ENCODE measurements at places on chromosomes 2 and 18.
A peak's percentile ranks its signal among the peaks of the same experiment; 100 is the strongest.

DNA sequence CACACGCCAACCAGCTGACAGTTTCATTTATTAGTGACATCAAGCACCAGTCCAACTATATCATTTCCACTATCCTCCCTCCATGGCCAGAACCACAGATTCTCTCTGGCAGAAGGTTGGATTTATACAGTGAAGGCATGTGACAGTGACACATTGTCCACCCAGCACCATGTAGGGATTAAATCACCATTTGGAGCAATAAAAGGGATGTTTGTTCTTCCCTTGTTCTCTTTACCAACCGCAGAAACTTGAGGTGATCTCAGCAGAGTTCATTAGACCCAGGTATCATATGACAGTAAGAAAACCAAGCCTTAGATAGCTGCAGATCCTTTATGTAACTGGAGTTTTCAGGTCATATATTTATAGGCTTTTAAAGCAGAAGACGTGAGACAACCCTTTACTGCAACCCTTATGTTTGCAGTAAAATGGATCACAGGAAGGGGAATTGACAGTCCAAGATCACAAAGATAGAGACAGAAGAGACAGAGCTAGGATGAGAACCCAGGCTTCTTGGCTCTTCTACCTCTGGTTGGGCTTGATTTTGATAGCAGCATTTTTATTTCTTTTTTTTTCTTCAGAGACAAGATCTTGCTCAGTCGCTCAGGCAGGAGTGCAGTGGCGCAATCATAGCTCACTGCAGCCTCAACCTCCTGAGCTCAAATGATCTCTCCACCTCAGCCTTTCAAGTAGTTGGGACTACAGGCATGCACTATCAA lies 80.1 kb downstream of the XDH start:
- DNase-seq: no peak

DNA sequence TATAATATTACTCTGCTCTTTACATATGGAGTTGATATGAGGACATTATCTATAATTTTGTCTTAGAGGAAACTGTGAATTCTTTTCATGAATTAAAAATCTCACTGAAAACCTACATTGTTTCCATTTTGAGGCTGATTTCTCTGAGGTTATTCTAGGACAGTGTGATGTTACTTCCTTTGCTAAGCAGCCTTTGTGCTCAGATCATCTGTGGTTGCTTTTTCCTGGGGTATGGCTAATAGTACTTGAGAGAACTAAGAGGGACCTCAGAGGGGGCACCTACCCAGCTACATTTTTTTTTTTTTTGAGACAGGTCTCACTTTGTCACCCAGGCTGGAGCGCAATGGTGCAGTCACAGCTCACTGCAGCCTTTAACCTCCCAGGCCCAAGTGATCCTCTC lies 8.7 kb upstream of the MPP4 start:
- DNase-seq: no peak

- no peak for DNase-seq
These were observed 888.3 kb upstream of the CELF4 start for GRCh38 chr18:38453880-38454279.

GRCh38 chr18:1483385-1483784 lies 578.7 kb downstream of the ADCYAP1 start:
- no peak for DNase-seq

DNA sequence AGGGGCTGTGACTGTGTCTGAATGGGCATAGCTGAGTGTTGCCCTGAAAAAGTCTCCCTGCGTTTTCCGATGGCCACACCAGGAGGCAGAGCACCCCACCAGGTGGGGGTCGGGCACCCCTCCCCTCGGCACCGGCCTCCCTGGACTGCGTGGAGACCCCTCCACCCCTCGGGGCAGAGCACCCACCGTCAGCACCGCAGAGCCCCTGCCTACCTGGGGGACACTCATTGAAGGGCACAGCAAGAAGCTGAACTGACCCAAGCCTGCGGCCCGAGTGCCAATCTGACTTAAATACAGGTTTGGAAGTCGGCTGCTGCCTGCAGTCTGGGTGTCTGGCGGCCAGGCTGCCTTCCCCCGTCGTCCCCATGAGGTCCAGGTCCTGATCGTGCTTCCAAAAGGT lies 69.9 kb downstream of the KCNG2 start:
- no peak for DNase-seq

- peak; percentile 25 for DNase-seq
These were observed at the start of gene LRP2 for GRCh38 chr2:169362118-169362893. LRP2 (minus strand) TSS chr2:169362534; CDS start chr2:169362399, 135 bp downstream.

- DNase-seq: peak; percentile 77
These were observed 540 bp downstream of the SOX11 start for GRCh38 chr2:5692561-5693286.

- no peak for DNase-seq
These were observed 84.7 kb upstream of the LAPTM4A start for GRCh38 chr2:20136149-20136548.

GRCh38 chr2:238523158-238524110 lies 96.7 kb downstream of the ASB1 start:
- peak; percentile 49 for DNase-seq

GRCh38 chr2:112272669-112273068 lies 2.7 kb upstream of the ZC3H6 start:
- DNase-seq: peak; percentile 39
